GM12892 (cell line): ENCODE measurements at places on chromosomes 1 and 21.

GRCh38 chr1:152667648-152668047, 4.5 kb downstream of the LCE2D start:
- DNase-seq = no peak

- DNase-seq = no peak
Measured at GRCh38 chr1:71303617-71304041, 222.8 kb upstream of the ZRANB2 start.

- no peak for DNase-seq
Measured at GRCh38 chr21:15669247-15669646, 60.5 kb upstream of the USP25 start.

GRCh38 chr1:20185834-20186782, at the start of the genes PLA2G2C and UBXN10:
Gene PLA2G2C, minus strand, starts transcription at chr1:20186518. Its CDS starts 9,155 bp downstream, at chr1:20177363.
Gene UBXN10, plus strand, starts transcription at chr1:20186096. Its CDS starts 4,466 bp downstream, at chr1:20190562.
- DNase-seq = no peak

DNA sequence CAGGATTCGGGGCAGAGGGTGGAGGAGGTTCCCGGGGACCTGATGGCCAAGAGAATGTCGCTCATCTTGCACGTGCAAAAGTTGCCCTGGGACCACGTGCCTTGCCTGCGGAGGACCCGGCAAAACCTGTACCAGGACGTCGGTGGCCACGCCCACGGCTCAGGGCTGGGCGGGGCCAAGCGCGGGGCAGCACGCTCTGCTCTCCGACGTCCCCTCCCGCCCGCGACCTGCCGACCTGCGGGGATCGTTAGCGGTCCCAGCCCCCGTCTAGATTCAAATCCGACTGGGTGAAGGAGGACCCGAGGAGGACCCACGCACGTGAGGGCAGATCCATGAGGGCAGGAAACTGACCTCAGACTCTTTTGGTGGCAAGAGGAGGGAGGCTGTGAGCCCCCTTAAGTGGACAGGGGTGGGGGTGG, at the start of gene C1orf167:
Gene C1orf167 (plus strand): TSS at position 206 of the 419 bp plus-strand sequence. CDS start 2,208 bp downstream, outside the sequence.
- no peak for DNase-seq

DNA sequence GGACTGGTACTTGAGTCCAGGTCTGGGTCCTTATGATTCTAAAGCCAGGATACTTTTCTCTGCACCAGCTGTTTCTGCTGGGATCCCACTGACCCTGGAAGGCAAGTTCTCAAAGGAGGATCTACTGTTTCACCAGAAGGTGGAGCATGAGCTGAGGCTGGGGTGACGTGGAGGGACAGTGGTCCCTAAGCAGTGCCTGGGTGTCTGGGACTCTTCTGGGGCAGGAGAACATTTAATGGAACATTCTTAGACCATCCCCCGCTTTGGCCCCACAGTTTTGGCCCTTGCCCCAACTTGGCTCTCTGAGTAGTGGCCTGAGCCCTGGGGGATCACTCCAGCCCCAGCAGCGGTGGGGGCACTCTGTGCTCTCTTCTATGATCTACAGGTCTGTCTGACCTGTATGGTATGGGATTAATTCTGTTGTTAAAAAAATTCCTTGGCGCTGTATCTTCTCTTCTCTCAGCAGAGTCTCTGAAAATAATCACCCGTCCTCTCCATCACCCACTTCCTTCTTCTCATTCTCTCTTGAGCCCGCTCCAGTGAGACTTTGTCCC, 60.3 kb upstream of the CSF3R start:
- DNase-seq = no peak

DNA sequence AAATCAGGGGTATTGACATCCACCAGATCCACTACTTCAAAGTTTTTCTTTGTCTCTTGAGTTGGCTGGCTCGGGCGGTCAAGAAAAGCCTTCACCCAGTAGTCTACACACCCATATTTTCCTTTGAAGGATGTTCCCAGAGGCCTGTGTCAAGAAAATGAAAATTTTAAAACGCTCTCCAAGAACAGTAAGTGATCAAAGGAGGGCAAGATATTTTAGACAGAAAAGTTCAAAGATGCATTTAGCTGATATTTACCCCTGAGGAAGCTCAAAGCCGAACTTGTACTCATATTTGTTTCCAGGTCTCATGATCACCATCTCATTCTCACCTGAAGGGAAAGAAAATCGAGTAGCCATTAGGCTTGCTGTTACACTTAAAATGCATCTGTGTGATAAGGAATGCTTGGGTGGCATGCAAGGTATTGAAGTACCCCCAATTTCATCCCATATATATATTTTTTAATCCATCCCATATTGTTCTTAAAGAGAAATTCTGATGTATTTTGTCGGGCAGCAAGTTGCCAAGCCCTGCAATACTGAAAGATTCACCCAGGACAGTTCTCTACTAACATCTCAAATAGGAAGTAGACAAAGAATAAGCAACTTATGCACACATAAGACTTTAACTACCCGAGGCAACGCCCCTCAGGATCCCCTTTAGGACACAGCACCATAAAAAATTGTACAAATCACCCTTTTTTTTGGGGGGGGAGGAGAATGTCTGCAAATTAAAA, 1.1 kb downstream of the TXNIP start:
- DNase-seq = no peak

DNA sequence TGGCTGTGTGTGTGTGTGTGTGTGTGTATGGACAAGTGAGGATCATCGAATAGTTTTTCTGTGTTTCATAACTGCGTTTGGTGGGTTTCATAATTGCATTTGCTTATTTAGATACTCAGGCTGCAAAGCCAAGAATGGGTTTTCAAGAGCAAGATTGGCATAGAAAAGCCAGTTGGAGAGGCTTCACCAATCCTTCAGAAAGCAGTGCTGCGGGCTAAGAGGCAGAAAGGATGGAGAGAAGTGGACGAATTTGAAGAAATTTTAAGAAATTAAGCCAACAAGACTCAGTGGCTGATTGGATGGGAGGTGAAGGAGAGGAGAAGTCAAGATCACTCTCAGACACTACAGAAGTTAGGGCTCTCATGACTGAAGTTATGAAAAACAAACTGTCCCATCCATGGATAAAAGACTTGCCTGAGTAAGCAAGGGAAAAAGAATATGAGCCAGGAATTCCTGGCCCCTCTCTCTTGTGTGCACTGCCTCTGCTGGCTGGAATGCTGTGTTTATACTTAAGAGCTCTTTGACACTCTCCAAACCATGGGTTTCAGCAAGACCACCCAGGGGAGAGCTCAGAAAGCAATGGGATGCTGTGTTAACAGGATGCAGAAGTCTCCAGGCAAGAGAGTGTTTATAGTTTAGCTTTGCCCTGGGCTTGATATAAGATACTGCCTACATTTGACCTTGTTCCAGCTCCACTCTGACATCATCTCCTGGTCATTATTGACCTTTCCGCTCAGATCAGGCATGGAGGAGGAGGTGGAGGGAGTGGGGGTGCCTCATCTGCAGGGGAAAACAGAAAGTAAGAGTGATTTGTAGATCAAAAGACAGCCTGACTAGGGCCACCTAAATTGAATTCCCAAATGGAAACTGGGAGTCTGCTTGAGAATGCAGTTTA, 232.0 kb upstream of the PLXNA2 start:
- DNase-seq = no peak

DNA sequence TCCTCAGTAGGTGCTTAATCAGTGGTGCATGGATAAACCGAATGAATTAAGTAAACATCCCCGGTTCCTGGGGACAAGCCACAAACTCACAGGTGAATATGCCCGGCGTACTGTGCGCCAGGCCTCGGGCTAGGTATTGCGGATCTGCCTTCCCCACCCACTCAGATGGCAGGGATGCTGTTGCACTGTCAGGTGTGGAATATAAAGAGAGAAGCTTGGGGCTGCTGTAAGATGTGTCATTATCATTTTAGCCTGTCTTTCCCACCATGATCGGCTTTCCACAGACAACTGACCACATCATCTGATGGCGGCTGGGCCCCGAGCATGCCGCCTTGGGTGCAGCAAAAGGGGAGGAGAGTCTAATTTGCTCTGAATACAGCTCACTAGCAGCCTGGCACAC, 45.4 kb upstream of the LRP8 start:
- no peak for DNase-seq

- DNase-seq = no peak
Measured at GRCh38 chr1:206715552-206716158, 30.9 kb downstream of the MAPKAPK2 start.

DNA sequence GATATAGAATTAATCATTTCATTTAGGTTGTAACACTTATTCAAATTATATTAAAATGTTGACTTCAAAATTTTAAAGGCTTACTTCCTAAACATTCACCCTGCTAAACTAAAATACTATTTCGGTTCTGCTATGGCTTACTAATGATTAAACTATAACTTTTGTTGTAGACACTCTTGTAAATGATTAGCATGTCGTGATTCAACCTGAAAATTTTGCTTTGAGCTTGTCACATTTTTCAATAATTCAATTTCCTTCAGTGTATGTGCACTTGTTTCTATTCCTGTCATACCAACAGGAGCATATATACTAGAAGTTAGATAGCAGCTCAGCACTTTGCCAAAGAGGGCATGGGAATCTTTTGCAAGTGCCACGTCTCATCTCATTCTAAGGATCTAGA, 1018.8 kb downstream of the AMY1C start:
- DNase-seq = no peak

- no peak for DNase-seq
Measured at GRCh38 chr1:98119796-98120195, 199.0 kb upstream of the DPYD start.

DNA sequence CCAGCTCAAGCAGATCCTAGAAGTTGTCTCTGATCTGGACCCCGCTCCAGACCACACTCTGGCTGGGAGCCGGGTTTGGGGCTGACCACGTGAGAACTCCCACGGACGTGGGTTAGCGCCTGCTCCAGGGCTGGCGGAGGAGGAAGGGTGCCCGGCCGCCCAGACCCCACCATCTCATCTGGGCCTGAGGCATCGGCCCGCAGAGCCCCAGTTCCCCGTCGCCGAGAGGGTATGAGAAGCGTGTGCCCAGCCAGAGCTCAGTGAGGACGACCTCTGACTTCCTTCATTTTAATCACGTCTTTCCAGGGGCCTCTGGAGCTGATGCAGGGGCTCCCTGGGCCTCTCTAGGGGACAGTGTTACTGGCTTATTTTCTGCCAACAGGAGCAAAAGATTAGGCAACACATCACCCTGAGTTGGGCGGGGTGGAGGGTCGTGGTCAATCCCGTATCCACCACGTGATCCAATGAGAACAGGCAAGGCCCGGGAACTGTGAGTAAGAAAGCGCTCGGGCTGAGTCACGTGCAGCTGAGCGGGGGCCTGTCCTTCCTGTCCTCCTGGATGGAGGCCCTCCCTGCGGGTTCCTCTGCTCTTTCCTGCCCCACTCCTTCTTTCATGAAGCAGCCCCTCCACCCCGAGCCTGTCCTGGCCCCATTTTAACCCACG, 81.1 kb downstream of the SIK1 start:
- no peak for DNase-seq

- DNase-seq = no peak
Measured at GRCh38 chr1:87392248-87393192, 63.8 kb downstream of the LMO4 start.

DNA sequence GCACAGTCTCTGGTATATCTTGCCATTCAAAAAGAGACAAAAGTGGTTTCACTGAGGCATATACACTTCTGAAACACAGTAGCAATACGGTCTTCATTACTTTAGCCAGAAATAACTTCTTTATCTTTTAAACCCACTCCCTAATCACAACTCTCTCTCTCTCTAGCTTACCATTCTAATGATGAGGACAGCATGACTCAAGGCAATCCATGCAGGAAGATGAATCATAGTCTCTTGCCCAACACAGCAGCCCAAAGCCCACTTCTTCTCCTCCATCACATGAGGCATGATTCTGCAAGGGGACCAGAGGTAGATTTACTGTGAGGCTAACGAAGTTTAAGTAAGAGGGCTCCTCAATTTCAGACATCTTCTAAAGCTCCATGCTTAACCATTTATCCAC, 285.0 kb upstream of the NR5A2 start:
- no peak for DNase-seq
